ENCODE measurements at places on chromosomes 12 and 14. TPM values are rescaled to one million over a fixed set of nuclear protein-coding genes. Genes with fewer than 3 reads are reported as not detected.

DNA sequence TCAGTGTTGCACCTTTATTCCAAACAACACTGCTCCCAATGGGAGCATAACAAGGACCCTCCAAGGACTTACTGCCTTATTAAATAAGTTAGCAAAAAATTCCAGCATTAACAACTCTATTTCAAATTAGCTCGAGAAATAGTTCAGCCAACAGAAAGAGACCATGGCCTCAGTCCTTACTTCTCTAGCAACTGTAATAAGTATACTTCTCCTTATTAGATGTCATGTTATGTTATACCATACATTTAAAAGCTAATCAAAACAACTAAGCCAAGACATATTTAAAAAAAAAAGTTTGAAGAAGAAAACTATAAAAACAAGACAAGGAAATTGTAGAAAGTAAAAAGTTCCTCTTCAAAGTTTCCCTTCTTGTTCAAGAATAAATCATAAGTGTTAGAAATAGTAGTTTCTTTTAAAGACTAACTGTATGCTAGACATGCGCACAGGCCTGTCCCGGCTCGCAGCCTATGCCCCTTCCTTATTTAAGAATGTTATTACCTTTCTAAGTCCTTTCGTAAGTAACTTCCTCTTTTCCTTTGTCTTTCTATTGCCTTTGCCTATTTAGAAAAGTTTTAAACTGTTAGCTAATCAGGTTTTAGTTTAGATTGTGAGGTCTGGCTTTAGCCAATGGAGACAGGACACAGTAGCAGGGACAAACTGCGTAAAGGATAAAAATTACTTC, 68.6 kb downstream of the RESF1 start:
- DNase-seq: no peak

RAD51AP1 gene
- 16.3 TPM for total RNA-seq

GRCh38 chr14:55309761-55310365, 38.6 kb downstream of the FBXO34 start:
- DNase-seq: no peak

GRCh38 chr14:55440385-55440784, at the start of gene TBPL2:
TBPL2 (minus strand) TSS chr14:55440616; CDS start chr14:55440449, 167 bp downstream.
- DNase-seq: no peak

- no peak for DNase-seq
Observed at GRCh38 chr14:96203635-96204034, 1.0 kb upstream of the BDKRB2 start.

DNA sequence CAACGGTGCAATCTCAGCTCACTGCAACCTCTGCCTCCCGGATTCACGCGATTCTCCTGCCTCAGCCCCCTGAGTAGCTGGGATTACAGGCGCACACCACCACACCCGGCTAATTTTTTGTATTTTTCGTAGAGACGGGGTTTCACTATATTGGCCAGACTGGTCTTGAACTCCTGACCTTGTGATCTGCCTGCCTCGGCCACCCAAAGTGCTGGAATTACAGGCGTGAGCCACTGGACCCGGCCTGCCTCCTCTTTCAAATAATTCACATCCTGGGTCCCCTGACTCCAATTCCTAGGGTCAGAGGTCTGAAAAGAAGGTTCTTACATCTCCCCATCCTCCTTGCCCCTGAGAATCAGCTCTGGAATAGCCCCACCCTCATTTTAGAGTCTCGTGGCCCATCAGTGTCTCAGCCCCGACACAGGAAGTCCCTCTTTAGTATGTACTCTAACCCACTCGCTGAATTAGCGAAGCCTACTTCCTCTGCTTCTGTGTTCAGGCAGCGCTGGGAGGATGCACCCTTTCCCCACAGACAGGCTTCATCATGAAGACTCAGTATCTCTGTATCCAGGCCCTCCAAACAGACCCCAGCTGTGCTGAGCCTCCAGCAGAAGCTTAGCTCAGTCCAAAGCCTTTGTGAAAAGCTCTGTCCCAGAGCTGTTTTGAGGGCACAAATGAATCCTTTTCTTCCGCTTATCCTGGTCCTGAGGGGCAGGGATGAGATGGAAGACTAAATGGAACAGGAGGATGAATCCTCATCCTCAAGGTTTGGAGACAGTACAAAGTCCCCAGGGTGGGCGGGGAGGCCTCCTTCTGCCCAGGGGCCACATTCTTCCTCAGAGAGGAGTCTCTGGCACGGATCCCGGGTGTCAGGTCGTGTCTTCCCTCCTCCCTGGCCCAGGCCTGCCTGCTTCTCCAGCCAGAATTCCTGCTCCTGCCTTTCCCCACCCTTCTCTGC, 3.5 kb downstream of the LPAR5 start:
- DNase-seq: no peak

PRKD1 gene
- total RNA-seq: 25.3 TPM

TMEM132C gene
- 26.0 TPM for total RNA-seq

DNA sequence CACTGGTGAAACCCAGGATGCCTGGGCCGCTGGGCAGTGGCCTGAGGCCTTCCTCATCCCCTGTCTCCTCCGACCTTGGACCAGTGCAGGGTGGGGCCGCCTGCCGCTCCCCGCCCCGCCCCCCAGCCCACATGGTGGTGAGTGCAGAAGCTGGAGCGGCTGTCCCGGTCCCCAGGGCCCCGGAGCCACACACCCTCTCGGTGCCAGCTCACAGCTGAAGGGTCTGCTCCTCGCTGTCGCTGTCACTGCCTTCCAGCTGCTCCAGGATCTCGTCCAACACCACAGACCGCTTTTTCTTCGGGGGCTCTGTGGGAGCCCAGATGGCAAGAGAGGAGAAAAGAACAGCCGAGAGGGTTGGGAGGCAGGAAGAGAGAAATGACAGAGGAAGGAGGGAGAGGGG, 143.1 kb downstream of the RBM19 start:
- no peak for DNase-seq

TAC3 gene
- 0.47 TPM for total RNA-seq

NRXN3 gene
- 10.7 TPM for total RNA-seq

CMTM5 gene
- not detected for total RNA-seq

ZBTB39 gene
- 19.1 TPM for total RNA-seq

ATL1 gene
- 1.5 TPM for total RNA-seq

CLEC14A gene
- not detected for total RNA-seq

GRCh38 chr14:99570544-99571302, 33.3 kb downstream of the CCDC85C start:
- no peak for DNase-seq

- no peak for DNase-seq
Observed at GRCh38 chr12:4046495-4046840, 173.3 kb upstream of the PARP11 start.

GRCh38 chr12:118925826-118926225, 55.5 kb upstream of the SRRM4 start:
- no peak for DNase-seq

GRCh38 chr14:71947947-71948500, 15.8 kb downstream of the RGS6 start:
- DNase-seq: no peak

GRCh38 chr12:57047981-57048380, 1.9 kb downstream of the MYO1A start:
- no peak for DNase-seq

GRCh38 chr12:39804479-39804878, 184.9 kb upstream of the ABCD2 start:
- DNase-seq: no peak

RHOJ gene
- total RNA-seq: 15.7 TPM

- DNase-seq: no peak
Observed at GRCh38 chr12:26744697-26745440, 88.1 kb downstream of the ITPR2 start.

BDKRB1 gene
- total RNA-seq: 12.5 TPM

GCH1 gene
- total RNA-seq: 3.1 TPM

DNA sequence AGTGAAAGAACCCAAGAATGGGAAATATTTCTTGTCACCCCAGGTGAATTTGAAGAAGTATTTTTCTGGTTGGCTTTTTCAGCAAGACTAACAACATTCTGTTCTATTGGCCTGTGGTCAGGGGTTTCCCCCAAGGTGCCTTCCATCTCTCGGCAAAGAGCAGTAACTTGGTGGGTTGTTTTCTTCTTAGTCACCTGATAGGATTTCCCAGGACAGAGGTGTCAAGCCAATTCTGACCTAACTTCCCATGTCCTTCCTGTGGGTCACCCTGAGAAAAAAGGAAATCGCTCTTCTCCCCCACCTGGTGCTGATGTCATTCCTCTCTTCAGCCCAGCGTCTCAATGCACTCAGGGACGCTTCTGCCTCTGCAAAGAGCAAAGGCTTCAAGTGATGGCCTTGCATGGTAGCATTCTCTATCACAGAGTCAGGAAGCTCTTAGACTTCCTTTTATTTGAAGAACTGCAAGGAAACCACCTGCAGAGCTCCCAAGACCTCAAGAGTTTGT, 16.1 kb upstream of the IFNG start:
- no peak for DNase-seq

SMIM41 gene
- not detected for total RNA-seq

GRCh38 chr14:68766299-68767247, 26.3 kb downstream of the ZFP36L1 start:
- DNase-seq: no peak

DNA sequence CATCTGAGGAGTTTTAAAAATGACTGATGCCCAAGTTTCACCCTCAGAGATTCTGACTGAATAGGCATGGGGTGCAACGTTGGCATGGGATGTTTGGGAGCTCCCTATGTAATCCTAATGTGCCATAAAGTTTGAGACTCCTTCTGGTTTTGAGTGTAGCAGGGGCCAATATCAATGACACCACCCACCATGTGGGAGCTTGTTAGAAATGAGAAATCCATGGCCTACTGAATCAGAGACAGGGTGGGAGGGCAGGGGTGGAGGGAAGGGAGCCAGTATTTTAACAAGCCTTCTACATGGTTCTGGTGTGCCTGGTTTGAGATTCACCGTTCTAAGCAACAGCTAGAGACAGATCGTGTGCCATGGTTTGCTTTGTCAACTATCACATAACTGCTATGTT, 46.1 kb downstream of the VCPKMT start:
- no peak for DNase-seq

DNA sequence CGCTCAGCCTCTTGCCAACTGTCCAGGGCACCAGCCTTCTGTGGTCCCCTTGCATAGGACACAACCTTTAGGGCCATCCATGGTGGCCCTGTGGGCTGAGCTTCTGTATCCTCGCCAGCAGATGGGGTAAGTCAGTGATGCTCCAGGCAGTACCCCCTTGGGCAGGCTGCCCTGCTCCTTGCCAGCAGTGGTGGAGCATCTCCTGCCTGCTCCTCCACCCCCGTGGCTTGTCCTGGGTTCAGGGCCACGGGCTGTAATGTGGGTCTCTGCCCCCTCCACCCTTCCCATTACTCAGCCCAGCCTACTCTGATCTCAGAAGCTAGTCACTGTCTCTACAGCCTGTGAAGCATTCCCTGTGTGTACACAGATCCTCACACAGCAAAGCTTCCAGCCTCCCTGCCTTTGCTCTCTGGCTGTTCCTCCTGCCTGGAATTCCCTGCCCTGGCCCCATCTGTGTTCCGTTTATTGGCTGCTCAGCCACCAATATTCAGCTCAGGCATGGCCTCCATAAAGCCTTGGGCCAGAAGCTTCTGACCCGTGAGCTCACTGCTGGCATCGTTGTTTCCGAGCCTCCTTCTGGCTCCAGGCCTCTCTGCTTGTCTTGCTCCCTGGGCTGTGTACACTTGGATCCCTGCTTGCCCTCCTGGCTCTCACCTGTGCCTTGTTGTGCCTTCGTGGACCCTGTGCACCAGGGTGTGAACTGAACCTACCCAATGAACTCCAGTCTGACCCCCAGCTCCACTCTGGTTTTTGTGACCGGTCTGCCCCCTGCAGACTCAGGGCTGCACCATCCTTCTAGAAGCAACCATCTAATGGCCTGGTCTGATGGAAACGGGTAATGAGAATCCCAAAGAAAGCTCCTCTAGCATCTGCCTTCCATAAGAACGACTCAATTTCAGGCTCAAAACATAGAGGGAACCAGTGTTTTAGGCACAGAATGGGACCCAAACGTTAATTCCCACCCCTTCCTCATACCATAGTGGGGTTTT, 177.0 kb upstream of the PRMT8 start:
- no peak for DNase-seq

DNA sequence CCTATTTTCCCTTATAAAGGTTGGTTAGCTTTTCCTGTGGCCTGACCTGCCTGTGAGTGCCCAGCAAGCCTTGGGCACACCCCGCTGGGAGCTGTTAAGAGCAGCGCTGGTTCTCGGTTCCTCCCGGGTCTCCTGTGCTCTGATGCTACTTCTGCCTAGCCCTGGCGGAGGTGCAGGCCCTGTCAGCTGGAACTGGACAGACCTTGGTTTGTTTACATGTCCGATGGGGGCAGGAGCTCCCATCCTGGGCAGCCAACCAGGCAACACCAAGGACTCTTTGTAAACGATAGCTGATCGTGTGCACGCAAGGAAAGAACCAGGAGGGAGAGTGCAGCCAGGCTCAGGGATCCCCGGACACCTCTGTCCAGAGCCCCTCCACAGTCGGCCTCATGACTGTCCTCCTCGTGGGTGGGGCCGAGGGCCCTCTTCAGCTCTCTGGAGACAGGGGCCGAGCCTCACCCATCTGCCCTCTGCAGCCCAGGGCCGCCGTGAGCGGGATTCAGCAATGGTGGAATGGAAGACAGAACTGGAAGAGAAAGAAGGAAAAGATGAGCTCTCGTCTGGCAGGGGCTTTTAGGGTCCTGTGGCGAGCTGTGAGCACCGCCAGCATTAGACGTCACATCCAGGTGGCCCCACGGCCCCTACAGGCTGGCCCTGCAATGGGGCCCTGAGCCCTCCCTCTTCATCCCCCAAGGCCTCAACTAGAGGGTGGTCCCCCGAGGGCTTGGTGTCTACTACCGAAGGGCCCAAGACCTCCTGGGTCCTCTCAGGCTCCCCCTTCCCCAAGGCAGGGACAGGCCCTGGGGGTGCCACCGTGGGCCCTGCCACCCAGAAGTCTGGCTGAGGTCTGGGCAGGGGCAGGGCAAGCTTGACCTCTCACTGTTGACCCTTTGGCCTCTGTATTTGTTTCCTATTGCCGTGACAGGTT, 12.3 kb downstream of the TNFAIP2 start:
- DNase-seq: no peak

TMEM132D gene
- 0.07 TPM for total RNA-seq

MYH6 gene
- not detected for total RNA-seq

GRCh38 chr14:70013271-70013873, 134.2 kb downstream of the SMOC1 start:
- DNase-seq: no peak

DNA sequence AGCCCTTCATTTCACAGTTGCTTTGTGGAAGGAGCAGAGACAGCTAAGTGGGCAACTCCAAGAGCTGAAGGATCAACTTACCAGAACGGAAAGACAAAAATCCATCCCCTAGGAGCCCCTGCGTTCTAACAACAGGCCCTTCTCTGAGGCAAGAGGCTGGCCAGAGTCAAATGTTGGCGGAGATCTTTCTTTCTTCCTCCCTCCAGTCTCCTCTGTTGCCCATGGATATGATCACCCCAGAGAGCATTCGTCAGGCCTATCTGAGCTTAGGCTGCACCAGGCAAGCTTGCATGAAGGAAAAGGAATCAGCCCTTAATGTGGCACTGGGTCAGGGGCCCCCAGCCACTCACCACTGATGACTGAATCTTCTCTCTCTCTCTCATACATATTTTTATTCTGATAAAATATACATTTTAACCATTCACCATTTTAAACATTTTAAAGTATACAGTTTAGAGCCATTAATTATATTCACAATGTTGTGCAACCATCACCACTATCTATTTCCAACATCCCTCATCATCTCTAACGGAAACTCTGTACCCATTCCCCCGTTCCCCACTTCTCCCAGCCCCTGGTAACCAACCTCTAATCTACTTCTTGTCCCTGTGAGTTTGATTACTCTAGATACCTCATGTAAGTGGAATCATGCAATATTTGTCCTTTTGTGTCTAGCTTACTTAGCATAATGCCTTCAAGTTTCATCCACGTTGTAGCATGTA, 52.9 kb upstream of the CCND2 start:
- no peak for DNase-seq
